Fibroblast of the aortic adventitia (primary cell): ENCODE measurements at places on chromosomes 11 and 22. TPM values are rescaled to one million over a fixed set of nuclear protein-coding genes. Genes with fewer than 3 reads are reported as not detected.

INPP5J gene
- total RNA-seq, result under 0.01 and 0.41 TPM in 2 replicates

DNA sequence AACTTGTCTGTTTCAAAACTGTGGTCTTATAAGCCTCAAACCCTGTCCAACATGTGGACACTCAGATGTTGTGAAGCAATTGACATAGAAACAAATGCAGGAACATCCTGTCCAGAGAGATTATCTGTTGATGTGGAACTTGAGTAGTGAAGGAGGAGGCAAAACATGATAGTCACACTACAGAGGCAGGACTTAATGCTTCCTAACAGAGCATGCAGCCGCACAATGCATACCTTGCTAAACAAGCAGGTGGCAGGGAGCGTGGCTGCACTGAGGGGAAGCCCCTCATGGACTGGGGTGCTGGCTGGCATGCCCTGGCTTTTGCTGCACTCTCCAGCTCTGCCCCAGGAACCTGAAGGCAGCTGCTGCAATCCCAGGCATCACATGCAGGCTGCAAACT is 5.3 kb downstream of the C22orf39 start:
- no peak for DNase-seq

GRCh38 chr11:9616858-9617257 is 43.4 kb downstream of the WEE1 start:
- peak; percentile 59 for DNase-seq

- peak; percentile 87 for DNase-seq
Observed at GRCh38 chr11:134915212-134915611, 503.2 kb upstream of the B3GAT1 start.

DNA sequence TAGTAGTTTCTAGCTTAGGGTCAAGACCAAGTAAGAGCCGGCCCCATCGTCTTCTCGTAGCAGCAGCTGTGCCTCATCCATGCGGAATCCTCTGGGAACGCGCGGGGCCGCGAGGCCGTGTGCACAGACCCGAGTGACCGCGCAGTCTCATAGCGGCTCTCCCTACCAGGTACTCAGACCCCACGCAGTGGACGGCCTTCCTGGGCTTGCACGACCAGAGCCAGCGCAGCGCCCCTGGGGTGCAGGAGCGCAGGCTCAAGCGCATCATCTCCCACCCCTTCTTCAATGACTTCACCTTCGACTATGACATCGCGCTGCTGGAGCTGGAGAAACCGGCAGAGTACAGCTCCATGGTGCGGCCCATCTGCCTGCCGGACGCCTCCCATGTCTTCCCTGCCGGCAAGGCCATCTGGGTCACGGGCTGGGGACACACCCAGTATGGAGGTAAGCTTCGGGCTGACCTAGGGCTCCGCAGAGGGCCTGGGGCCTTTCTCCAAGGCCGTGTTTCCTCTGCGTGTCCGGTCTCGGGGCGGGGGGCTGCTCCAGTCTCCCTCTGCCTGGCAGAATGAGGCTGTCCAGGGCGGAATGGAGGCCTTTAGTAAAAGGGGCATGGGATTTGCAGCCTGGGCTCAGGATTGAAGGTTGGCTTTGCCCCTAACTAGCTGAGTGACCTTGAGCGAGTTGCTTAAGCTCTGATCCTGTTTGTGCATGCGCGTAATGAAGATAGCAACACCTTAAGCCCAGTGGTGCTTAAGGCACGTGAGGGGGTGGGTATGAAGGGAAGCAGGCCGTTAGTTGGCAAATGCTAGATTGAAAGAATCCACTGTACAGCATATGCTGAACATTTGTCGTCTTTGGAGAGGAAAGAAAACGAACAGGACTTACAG is 48.9 kb downstream of the ST14 start:
- no peak for DNase-seq

DNA sequence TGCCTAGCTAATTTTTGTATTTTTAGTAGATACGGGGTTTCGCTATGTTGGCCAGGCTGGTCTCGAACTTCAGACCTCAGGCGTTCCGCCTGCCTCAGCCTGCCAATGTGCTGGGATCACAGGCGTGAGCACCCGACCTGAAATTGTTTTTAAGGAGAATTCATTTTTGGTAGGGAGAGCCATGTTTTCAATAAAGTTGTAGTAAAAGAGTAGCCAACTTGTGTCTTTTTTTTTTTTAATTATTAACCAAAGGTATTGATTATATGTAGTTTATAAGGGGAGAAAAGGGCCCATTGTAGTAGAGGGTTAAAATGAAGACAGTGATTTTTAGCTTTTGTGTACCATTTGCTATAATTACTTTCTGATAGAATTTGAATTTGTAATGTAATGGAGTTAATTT is 31.6 kb upstream of the HSD17B12 start:
- DNase-seq, result no peak
